ENCODE measurements at places on chromosomes 12 and 14.

- no peak for DNase-seq
These were observed 1.0 kb upstream of the TESC start for GRCh38 chr12:117100251-117100650.

DNA sequence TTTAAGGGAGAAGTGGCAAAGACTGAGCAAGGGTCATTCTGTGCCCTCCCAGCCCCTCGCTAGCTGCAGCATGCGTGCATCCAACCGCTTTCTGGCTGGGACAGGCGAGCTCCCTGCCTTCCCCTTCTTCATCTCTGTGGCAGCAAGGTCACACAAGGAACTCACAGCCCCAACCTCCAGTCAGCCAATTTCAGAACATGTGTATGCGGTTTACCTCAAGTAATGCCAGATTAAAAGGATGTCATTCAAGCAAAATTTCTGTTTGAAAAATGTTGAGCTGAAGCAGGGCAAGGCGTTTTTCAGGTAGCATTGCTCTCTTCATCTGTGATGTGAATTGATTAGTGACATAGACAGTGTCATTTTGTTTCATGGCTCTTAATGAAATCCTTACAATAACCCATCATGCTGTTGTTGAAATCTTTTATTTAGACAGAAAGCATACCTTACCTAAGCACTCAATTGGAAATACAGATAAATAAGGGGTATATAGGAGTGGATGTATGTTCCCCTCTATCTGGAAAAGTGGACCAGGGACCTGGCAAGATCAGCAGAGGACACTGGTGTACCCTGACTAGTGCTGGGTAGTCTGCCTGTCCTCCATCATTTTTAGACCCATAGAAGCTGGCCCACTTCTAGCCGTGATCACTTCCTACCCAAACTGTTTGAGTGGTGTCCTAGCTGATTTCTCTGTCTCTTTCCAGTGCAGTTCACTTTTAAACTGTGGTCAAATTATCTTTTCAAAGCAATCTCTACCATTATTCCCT lies 82.8 kb upstream of the NEDD1 start:
- DNase-seq, result no peak

DNA sequence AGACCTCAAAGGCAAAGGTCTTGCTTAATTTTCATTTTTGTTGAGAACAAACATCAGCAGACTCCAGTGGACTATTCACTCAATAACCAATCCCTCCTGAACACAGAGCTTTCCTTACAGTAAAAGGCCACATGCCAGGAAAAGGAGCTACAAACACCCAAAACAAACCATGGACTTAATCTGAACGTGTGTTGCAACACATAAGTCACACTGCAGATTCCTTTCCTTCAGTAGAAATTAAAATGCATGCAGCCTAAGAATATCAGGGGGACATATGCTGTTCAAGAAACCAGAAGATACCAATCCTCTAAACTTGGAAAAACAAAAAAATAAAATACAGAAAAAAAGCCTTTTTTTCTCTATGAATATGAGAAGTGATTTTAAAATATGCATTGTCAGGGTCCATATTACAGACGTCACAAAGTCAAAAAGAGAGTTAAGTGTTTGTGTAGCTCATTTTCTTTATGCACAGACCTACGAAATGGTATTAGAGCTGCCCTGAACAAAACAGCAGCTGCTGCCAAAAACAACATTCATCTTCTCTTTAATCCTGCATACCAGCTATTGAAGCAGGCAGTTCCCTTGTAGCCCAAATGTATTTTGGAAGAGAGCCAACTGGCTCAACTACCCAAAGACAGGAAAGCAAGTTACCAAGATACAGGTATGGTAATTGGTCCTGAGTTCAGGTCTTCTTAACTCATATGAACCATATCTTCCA lies 26.2 kb downstream of the KITLG start:
- no peak for DNase-seq

DNA sequence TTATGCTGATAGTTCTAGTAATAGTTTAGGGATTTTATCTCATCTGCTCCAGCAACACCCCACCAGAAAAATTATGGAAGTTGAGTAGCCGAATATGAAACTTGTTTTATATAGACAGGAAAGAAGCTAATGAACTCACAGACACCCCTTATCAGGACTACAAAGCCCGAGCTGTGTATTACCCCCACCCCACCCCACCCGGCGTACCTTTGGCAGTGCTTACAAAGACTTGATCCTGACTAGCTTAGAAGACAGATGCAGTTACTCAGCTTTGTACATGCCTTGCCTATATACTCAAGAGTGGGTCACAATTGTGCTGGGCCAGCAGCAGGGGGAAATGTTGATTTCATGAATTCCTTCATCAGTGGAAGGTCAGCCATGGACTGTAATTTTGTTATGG lies 22.4 kb downstream of the PROX2 start:
- DNase-seq, result no peak

DNA sequence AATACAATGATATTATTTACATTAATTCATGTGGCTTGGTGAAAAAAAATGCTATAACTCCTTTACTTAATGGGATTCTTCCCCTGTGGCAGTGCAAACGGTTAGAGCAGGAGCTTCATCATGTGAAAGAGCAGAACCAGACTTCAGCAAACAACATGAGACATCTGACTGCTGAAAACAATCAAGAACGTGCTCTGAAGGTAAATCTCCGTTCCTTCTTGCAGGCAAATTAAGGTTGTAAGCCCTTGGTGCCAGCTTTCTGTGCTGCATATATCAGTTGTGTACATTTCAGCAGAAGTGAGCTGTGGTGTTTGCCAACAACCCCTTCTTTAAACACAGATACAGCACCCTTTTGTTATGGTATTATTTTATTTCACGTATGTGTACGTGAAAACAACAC lies 171.7 kb downstream of the MIPOL1 start:
- DNase-seq, result no peak

GRCh38 chr14:44712024-44712815 lies 205.1 kb upstream of the FSCB start:
- no peak for DNase-seq

DNA sequence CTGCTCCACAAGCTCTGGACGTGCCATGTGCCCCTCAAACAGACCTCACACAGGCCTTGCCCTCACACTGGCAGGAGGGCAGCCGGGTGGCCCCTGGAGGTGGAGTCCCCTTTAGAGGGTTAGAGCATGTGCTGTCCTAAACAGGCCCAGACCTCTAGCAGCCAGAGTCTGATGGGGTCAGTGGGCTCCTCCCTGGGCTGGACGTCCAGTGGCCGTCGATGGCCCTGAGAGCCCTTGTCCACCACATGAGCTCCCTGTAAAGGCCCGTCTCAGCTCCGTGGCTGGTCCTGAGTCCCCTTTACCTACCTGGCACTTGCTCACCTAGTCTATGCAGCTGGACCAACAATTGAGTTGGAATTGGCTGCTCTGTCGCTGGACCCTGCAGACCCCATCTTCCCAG lies 3.8 kb downstream of the TMEM179 start:
- DNase-seq, result no peak

- no peak for DNase-seq
These were observed 19.1 kb upstream of the FOS start for GRCh38 chr14:75259510-75259855.

GRCh38 chr12:97047361-97047760 lies 140.3 kb downstream of the NEDD1 start:
- no peak for DNase-seq

DNA sequence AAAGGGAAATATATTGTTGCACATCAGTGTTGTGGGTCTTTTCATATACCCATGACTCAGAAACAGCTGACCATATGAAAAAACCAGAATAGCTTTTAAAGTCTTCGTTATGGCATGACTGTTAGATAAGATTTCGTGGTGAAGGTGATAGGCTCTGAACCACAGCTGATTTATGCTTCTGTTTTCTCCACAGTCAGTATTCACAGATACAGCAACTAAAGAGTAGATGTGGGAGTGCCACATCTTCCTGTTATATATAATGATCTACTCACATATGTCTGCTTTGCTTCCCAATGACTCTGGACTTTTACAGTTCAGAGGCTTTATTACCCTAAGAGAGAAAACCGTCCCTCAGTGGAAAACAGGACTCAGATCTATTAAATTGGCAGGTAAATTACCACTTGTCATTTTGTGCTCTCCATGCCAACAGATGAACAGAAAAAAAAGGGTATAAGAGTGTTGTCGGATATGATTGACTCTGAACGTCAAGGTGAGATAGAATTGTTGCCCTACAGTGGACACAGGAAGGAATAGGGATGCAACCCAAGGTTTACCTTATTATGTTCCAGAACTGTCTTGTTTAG lies 1037.1 kb downstream of the GALC start:
- no peak for DNase-seq
